ENCODE measurements at places on chromosomes 16 and 17.
A peak's percentile ranks its signal among the peaks of the same experiment; 100 is the strongest.

GRCh38 chr16:54422159-54422558, 135.6 kb upstream of the IRX3 start:
- no peak for DNase-seq

DNA sequence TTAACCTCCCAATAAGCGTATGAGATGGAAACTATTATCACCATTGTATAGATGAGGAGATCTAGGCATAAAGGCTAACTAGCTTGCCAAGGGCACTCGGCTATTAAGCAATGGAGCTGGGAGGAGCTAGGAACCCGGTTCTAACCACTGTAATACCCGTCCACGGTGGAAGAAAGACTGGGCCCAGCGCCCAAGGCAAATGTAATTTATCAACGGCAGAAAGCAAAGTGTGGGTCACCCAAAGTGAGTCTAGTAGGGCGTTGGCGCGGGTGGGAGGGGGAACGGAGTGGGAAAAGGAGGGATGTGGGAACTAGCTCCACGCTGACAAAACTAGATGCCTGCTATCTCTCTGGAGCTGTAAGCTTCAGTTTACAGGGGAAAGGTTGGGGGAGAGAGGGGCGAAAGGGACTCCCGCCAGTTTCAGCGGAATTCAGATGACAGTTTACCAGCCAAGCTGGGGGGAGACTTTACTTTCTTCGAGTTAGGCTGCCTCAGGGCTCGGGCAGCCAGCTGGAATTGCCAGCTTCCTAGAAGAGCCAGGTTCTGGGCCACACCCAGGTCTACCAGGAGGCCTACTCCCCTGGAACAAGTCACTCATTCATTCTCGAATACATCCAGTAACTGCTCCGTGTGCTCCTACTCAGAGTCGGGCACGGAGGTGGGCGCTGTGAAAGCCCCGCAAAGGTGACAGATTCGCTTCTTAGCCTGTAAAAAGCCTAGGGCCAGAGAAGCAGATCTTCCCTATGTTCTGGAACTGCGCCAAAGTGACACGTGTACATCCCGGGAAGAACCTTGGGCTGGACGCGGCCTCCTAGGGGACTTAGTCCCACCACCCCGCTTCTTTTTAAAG, 837 bp downstream of the LRRC59 start:
- no peak for DNase-seq

- DNase-seq = no peak
These were observed 24.3 kb upstream of the B4GALNT2 start for GRCh38 chr17:49108318-49108717.

GRCh38 chr17:30021708-30022317, 80.4 kb downstream of the EFCAB5 start:
- no peak for DNase-seq

DNA sequence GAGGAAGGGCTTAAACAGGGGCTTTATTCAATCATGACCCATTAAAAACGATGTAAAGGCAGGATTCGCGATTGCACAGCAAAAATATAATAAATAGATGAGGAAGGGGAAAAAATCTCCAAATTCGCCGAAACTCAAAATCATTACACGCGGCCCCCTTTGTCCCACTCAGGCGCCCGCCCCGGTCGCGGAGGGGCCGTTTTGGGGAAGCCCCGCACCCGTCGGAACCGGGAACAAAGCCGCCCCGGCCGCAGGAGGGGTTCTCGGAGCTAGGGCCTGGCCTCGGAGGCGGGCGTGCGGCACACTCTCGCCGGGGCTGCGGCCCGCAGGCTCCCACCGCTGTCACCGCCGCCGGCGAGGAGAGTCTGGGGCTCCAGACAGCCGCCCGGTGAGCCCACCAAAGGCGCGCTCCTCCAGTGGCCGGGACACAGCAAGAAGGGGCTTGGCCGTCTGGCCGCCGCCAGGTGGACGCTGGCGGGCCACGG, 521 bp downstream of the C16orf87 start:
- peak; percentile 92 for DNase-seq

DNA sequence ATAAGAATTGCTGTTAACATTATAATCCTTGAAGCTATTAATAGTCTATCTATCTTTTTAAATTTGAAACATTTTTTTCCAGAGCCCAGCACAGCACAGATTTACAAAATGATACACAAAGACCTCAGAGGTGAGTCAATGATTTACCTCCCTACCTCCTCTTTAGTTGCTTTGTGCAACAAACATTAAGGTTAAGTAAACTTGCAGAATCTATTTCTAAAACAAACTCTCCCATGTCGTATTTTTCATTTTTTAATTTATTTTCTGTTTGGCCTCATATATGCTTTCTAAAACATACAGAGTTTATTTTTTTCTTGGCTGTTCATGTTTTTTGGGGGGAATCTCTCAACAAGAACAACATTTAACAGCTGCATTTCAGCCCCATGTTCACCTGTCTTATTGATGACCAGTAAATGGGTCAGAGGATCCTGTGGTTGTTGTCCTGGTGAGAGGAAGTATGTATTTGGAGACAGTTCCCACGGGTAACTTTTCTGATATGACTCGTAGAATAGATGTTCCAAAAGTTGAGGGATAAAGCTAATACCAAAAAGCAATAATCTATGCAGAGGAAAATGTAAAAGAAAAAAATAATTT, 42.6 kb downstream of the ABCA9 start:
- DNase-seq = no peak

- DNase-seq = peak; percentile 58
These were observed 27.0 kb upstream of the NXPH3 start for GRCh38 chr17:49548506-49549310.

GRCh38 chr16:52318302-52319009, 228.5 kb downstream of the TOX3 start:
- no peak for DNase-seq

DNA sequence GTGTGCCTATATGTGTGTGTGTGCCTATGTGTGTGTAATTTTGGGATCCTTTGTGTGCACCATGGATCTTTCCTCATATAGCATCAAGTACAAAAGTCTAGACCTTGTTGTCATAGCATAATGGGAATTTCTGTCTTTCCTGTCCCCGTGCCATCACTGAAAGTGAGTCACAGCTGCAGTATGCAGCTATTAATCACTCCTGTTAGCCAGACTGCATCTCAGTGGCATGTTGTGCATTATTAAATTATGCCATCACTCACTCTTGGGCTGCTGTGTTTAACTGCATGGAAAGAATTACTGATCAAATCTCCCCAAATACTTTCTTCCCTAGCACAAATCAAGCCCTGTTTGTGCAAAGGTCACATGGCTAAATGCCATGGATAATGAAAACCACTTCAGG, 92.4 kb downstream of the CBLN1 start:
- no peak for DNase-seq

GRCh38 chr16:11670171-11671131, 2.2 kb downstream of the SNN start:
- peak; percentile 84 for DNase-seq

DNA sequence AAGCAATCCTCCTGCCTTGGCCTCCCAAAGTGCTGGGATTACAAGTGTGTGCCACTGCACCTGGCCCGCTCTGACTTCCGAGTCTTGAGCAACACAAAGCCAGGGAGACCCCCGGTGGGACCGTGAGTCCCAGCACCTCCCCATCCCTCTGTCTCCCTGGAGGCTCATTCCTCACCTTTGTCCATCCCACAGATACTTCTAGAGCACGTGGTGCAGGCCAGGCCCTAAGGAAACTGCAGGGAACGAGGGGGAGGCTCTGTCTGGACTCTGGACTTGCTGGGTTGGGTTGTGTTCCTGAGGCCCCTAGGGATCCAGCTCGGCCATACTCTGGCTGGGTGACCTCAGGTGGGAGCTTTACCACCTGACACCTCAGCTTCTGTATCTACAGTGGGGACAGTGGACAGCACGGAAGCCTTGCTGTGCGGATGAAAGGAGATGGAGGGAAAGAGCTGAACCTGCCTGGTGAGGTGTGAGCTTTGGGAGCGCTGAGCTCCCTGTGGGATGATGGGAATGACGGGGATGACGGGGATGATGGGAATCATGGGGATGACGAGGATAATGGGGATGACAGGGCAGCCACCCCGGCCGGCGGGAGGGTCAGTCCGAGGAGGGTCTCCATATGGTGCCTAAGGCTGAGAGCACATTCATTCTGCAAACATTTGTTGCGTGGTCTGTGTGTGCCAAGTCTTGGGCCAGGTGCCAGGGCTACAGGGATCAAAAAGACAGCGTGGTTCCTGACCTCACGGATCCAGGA, 26.6 kb downstream of the C16orf74 start:
- no peak for DNase-seq

DNA sequence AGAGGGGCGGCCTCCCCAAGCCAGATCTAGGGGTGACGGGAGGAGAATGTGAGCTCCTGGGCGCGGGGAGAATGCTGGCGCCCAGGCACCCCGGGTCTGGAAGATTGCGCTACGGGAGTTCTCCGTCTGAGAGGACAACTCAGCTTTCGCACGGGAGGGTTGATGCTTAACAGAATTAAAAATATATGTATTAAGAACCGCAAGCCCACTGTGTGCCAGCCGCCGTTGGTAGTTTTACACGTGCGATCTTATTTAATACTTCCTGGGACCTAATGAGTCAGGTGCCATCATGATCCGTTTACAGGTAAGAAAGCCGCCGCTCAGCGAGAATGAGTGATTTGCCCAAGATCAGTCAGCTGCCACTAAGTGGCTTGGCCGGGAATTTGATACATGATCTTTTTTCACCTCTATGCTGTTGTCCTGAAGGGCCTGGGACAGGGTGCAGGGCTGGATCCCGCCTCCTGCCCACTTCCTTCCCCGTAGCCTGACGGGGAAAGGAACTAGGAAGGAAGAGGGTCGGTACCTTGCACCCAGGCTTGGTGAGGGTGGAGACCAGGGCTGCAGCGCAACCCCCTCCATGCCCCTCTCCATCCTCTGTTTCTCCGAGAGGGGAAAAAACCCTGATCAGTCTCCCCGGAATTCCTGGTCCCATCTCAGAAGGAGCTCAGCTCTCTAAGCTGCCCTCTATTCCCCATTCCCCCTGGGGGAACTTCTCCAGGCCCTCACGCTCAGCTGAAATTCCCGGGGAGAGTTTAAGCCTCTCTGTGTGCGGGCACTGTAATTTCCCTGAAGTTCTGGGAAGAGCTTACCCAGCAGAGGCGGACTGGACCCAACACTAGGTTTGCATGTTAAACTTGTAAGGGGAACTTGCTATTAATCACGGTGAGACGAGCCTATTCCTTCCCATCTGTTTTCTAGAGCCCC, 983 bp downstream of the VAT1L start:
- DNase-seq = no peak

- no peak for DNase-seq
These were observed 121.1 kb downstream of the SPACA3 start for GRCh38 chr17:33112763-33113162.

GRCh38 chr17:27324771-27325339, 30.9 kb downstream of the WSB1 start:
- DNase-seq = no peak

DNA sequence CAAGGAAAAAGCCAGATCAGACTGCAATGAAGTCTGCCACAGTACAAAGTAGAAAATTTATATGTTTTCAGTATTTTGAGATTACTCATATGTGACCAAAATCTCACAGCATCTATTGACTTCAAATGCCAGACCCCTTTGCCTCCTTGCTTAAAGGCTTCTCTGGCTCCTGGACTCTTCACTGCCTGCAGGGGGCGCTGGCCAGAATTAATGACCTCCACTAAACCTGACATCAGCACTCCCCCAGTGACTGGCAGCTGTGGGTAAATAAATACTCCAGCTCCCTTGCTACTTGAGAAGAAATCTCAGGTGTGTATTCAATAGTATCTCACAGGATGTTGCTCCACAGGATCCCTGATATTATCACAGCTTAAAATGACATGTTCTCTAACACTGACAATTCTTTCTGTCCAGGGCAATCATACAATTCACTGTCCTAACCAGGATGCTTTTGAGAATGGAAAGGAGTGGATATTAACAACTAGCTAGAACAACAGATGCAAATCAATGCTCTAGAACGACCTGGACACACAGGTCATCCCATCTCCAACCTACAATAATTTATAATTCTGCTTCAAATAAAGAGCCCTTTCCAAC, 4.0 kb downstream of the BECN1 start:
- DNase-seq = peak; percentile 83

DNA sequence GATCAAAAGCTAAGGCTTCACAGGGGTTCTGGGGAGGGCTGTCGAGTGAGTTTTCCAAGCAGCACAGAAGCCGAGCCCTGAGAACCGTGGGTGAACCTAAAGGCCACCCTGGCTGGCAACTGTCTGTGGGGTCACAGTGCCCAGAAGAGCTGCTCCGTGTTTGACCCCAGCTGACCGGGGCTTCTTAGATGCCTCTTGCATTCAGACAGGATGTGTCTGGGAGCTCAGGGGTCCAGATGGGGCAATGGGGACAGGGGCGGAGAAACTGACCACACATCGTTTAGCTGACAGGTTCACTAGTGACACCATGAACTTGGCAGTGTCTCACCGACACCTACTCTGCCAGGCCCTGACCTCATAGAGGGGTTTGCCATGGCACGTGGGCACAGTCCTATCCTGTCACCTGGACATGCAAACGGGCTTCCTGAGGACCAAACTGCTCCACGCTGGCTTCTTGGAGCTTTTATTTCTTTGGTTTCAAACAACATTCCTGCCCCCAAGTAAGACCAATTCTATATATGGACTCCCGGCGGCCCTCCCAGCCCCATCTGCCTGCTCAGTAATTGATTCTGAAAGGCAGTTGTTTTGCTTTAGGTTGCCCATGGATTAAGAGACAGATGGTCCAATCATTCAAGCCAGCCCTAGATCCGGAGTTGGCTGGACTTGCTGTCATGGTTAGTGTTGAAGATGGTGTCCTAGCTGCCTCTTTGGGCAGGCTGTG, 22.2 kb downstream of the WSCD1 start:
- DNase-seq = peak; percentile 53

DNA sequence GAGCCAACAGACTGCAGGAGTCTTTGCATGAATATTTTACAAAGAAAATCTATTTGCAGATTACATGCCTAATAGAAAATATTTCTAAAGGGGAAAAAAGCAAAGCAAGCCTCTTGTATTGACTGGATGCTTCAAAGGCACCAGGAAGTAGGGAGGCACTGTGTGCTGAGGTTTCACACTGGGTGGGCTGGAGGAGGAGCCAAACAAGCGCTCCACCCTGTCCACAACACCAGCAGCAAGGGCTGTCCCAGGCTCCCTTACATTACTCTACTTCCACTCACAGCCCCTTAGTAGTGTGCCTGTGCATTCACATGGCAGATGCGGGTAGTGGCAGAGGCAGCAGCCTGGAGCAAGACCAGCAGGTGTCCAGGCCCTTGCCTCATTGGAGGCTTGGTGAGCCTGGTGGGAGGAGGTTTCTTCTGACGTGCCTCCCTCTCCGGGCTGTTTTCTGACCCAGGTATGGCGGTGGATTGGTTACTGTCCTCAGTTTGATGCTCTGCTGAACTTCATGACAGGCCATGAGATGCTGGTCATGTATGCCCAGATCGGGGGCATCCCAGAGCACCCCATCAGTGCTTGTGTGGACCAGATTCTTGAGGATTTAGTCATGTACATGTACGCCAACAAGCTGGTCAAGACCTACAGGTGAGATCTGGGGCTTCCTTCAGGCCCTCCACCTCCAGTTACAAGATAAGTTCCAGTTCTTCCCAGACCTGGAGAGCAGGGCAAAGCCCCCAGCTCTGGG, 7.0 kb upstream of the CCNF start:
- DNase-seq = no peak

DNA sequence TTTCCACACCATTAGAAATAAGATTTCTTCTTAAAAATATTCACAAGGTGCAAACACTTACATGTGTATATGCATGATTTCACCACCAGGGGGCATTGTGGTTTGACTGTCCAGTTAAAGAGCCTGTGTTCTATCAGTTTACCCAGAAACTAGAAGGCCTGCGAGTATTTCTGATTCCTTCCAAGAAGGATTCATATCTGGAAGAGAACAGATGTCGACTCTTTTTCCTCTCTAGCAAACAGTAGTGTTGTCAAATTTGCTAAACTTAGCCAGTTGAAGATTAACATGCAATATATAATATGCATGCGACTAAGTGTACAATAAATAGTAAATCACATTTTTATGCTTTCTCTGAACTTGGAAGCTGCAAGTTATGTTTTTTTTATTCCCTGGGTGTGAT, 404.1 kb downstream of the WWOX start:
- no peak for DNase-seq

Data from spleen (tissue), 13 donors.